A549 treated with ZK216348 at 1 μM for 4 hours (cell line): ENCODE measurements at places on chromosomes 6 and 20. TPM values are rescaled to one million over a fixed set of nuclear protein-coding genes. Genes with fewer than 3 reads are reported as not detected.

The GJE1 gene
- total RNA-seq = not detected in 5 replicates

The PRDM1 gene
- total RNA-seq = 3.8 to 5.9 TPM (median 5.5 TPM) in 5 replicates

The HDGFL1 gene
- not detected in 5 replicates for total RNA-seq

The NR2E1 gene
- 0.09 TPM in 1 of 5 replicates, not detected in the others for total RNA-seq

The TGM2 gene
- 309 to 541 TPM (median 445 TPM) in 5 replicates for total RNA-seq

The GJA1 gene
- total RNA-seq = 47.2 to 79.8 TPM (median 68.1 TPM) in 5 replicates

The THBS2 gene
- not detected in 5 replicates for total RNA-seq
